ENCODE measurements at places on chromosomes 6 and 20. TPM values are rescaled to one million over a fixed set of nuclear protein-coding genes. Genes with fewer than 3 reads are reported as not detected.
A peak's percentile ranks its signal among the peaks of the same experiment; 100 is the strongest.

TSHZ2 gene
- total RNA-seq, result 25.7 TPM

DNA sequence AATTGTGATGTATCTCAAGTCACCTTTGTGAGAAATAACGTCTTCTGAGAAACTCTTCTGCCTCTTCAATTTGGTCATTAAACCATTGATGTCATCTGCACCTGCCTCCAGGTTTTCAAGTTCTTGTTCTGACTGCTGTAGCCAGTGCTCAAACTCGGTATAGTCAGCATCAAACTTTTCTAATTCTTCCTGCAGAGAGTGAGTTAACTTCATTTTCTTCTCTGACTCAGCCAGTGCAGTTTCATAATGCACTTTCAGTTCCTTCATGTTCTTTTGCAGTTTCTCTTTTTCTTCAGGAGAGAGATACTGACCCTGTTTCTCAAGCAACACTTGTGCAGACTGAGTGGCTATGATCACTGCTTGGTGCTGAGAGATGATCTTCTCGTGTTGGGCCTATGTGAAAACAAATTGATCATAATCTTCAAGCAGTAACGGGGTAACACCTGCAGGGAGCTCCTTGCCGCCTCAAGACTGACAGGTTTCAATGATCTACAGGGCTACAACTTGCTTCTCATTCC lies 48.8 kb downstream of the DST start:
- DNase-seq, result no peak

- DNase-seq, result no peak
Measured at GRCh38 chr6:53347250-53347920, 1.4 kb downstream of the ELOVL5 start.

SLC52A3 gene
- total RNA-seq, result 2.7 TPM

KCNQ5 gene
- 0.52 TPM for total RNA-seq

DNA sequence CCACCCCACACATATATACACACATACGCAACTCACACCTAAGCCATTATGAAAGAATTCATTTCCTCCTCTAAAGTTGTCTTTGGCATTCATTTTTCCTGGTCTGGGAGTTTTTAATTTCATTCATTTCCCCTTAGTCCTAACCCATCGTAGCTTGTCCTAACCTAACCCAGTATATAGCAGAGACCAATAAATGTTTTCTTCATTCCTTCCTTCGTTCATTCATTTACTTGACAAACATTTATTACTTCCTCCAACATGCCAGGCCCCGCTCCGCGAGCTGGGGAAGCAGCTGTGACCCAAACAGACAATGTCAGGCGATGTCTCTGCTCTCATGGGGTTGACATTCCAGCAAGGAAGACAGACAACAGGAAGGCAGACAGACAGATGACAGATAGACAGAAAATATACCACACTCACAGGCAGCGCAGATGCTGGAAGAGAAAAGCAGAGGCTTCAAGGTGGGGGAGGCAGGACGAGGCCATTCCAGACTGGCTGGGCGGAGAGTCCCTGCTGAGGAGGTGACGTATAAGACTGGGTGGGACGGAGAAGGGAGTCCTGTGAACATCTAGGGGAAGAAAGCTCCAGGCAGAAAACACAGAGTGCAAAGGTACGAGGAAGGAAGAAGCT lies 33.7 kb upstream of the SIRPA start:
- no peak for DNase-seq

MOCS1 gene
- total RNA-seq, result 7.1 TPM

LINC00237 gene
- total RNA-seq, result 0.32 TPM

DNA sequence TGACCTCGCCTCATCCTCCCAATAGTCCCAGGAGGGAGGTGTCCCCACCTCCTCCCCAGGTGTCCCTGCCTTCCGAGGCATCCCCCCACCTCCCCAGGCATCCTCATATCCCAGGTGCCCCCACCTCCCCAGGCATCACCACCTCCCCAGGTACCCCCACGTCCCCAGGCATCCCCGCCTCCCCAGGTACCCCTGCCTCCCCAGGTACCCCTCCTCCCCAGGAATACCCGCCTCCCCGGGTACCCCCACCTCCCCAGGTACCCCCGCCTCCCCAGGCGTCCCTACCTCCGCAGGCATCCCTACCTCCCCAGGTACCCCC lies 198.9 kb downstream of the SYNDIG1 start:
- DNase-seq, result no peak

KIAA0408 gene
- total RNA-seq, result 1.9 TPM

ME1 gene
- 17.3 TPM for total RNA-seq

DNA sequence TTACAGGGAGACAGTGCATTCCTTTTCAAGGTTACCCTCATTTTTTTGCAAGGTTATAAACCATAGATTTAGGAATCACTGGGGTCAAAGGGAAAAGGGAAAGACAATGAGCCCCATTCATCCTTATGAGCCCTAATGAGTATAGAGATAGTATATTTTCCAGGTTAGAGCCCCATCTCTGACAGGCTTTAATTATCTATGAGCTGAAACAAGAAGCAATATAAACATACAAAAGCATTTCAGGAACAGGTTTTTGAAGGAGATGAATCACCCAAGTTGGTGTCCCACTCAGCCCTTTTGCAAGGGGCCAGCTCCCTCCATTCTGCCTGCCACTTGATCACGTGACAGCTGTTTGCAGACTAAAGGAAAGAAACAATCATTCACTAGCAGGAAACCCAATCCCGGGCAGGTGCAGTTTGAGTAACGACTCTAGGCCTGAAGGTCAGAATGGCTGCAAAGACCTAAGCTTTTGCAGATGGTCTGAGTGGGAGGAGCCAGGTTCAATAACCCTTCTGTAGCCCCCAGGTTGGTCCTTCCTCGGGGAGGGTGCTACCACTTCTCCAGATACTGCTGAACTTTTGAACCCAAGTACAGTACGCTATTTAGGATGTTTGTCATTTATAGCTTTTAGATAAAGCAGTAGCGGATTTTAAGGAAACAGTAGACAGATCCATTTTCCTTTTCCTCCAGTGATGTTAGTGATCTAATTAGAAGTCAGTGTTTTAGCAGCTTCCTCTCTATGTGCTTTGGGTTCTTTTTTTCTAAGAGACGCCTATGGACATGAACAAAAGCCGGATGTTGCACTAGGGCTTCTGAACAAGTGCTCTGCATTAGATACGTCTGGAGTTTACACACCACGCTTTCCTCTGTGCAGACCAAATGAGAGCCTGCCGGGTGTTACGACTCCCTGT lies 253.2 kb downstream of the SOX4 start:
- no peak for DNase-seq

SRF gene
- total RNA-seq, result 25.5 TPM

DNA sequence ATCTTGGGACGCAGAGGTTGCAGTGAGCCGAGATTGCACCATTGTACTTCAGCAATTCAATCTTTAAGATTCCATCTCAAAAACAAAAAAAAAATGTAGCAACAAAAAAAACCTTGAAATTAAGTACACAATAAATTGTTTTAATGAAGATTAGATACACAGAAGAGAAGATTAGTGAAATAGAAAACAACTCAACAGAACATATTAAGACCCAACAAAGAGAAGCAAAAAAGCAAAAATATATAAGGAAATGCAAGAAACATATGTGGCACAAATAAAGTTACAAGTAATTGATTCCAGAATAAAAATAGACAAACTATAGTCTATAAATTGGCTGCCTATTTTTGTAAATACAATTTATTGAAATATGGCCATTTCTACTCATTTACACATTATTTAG lies 445.2 kb downstream of the EPM2A start:
- no peak for DNase-seq

FAM135A gene
- 77.1 TPM for total RNA-seq

DNA sequence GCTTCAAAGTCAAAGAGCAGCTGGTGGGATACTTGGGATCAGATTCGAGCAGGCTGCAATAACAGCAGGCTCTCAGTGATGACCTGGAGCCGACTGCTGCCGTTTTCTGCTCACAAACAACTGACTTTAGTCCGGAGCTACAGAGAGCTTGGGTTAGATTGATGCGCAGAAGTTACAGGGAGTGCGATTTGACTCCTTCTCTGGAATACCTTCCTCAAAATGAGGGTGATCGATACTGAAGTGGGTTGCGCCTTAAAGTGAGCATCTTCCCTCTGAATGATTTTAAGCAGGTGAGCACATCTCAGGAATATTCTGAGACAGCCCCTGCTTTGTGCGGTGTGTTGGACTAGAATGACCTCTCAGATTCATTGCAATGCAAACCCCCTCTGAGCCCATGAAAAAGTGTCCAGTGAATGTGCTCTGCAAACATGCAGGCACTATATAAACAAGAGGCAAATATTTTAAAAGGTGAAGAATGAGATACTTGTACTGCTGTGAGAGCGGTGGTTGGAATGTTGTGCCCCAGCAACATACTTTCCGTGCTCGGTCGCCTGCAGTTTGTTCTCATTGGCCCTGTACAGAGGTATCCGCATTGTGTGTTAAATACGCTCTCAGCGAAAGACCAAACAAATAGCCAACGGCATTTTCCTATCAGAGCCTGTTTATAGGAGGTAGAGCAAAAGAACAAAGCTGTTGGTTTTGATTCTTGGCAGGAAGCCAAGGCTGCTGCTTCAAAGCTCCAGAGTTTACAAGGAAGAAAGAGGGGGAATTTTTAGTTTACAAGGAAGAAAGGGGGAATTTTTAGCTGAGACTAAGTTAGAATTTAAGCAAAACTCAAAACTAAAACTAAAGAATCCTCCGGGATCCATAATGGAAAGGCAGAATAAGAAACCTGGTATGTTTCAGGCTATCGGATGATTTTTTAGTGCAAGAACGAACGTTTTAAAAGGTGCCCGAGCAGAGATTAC lies 67.7 kb downstream of the PHACTR2 start:
- no peak for DNase-seq

- DNase-seq, result no peak
Measured at GRCh38 chr6:126553854-126554253, 213.9 kb downstream of the CENPW start.

- DNase-seq, result no peak
Measured at GRCh38 chr6:53603386-53604116, 58.6 kb upstream of the GCLC start.

GRCh38 chr6:13535306-13535705 lies 39.1 kb upstream of the SIRT5 start:
- peak; percentile 7 for DNase-seq

DNA sequence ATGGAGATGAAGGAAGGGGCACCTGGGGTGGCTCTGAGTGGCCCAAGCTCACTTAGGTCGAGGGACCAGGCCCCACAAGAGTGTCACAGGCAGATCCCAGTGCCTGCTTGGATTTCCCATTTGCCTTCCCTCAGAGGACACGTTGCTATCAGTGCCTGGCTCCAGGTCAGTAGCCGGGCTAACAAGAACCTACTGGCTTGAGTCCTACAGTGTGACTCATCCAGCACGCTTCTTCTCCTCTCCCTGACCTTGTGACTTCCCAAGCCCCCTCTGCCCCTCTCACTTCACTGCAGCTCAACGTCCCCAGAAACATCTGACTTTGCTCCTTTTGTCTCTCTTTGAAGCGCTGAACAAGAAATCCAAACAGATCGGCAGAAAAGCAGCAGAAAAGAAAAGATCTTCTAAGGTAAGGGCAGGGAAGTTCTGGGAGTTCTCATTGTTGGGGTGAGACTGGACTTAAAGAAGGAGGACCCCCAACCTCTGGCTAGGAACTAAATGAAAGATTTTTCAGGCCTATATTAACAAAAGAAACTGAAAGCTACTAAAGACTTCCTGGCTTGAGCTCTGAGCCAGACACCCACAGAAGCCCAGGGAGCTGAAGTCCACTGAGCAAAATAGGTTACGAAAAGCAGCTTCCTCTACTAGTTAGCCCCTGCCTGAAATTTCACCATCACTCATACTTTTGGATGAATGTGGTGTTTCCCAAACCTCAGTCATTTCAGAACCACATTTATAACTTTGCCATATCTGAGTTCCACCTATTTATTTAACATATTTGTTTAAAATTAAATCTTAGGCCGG lies 21.5 kb downstream of the ASIP start:
- DNase-seq, result peak; percentile 45

DNA sequence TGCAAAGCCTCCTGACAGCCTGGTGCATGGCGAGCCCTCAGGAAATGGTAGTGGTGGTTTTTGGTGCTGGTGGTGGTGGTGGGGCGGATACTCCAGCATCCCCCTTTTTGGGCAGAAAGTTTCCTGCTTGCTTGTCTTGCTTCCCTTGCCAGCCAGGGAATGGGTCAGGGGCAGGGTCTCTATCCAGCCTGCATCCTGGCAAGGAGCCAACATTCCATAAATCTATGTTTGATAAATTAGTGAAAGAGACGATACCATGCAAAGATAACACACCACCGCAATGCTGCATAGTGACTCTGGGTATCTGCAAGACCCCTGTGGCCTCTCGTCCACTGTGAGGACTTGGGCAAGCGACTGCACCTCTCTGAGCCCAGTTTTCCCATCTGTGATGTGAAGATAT lies 246.2 kb downstream of the LRFN2 start:
- DNase-seq, result peak; percentile 45

DNA sequence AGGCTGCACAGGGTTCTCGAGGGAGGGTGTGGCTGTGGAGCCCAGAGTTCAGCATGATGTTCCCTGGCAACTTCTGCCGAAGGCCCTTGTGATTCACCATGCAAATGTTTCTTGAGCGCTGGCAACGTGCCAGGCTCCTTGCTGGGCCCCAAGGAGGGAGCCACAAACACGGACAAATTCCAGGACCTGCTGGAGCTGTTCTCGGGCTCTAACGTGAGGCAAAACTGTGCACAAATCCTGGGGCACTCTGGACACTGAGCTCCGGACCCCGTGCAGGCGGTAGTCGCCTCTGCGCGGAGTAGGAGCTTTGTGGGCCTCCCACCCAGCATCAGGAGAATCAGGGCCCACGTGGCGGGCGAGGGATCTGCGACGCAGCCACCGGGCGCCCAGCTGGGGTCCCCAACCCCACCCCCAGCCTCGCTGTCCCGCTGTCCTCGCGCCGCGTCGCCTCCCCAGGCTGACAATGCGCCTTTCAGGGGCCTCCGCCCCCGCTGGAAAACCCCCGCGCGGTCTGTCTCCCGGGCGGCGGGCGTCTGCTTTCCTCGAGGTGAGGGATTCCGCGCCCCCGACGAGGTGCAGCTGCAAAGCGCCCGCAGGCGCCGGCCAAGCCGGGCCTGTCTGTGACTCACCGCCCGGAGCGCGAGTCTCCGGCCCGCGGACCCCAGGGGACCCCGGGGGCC lies 31.7 kb upstream of the SCUBE3 start:
- peak; percentile 49 for DNase-seq
